GM23338 (cell line): ENCODE measurements at places on chromosomes 11 and 22. TPM values are rescaled to one million over a fixed set of nuclear protein-coding genes. Genes with fewer than 3 reads are reported as not detected.

DNA sequence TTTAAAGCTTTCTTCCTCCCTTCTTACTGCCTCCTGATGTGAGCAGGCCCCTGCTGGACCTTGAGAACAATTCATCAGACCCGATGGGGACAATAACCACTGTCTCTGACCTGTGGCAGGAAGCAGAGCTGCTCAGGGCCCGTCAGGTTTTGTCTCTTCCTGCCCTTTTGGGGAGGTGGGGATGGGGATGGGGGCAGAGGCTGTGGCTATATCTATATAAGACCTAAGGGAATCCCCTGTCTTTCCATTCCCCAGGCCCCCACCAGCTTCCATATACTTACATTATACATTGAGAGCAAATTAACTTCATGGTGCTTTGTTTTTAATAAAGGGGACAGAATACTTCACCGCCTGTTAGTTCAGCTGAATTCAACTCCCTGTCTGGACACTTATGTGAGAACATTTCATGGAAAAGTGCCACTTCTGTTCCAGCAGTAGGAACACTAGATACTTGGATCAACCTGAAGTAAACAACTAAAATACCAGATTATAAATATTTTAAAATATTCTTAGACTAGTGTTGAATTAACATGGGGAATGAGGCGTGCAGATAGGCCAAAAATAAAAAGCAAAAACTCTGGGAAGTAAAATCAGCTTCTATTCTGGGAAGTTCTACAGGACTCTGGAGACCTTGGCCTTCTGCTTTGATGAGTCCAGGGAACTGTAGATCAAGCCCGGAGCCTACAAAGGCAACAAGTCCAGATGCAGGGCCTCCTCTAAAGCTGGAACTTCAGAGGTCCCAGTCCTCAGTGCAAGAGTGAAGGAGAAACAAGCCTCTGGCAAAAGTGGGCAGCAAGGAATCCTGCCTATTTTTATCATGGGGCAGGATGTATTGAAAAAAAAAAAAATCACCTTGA lies 11.1 kb downstream of the ZP1 start:
- DNase-seq = no peak

GRCh38 chr11:130725421-130726233 lies 190.7 kb downstream of the SNX19 start:
- DNase-seq = no peak

Gene SBF1
- total RNA-seq = 83.2 and 85.4 TPM in 2 replicates

Gene CELSR1
- 20.4 and 21.0 TPM in 2 replicates for total RNA-seq

GRCh38 chr22:38327805-38328204 lies 10.6 kb upstream of the CSNK1E start:
- DNase-seq = no peak

Gene AQP11
- 1.7 and 1.8 TPM in 2 replicates for total RNA-seq

GRCh38 chr11:61113201-61113600 lies 10.9 kb downstream of the CD5 start:
- DNase-seq = no peak

GRCh38 chr11:89235976-89236375 lies 58.3 kb downstream of the TYR start:
- DNase-seq = no peak

DNA sequence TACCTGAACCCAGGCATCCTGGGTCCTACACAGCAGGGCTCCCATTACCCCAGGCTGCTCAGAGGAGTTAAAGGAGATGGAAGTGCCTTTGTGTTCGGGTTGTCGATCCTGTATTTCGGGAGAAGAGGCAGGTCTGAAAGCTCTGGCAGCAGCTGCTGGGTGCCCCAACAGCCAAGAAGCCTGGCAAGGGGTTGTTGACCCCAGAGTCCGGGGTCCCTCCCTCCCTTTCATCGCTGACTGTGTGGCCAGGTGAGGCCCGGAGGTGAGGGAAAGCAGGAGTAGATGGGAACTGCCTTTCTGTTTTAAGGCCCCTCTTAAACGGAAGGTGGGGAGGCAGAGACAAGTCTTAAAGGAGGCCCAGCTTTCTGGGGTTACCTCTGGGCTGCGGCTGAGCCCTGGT lies 106.0 kb upstream of the SYT13 start:
- no peak for DNase-seq

DNA sequence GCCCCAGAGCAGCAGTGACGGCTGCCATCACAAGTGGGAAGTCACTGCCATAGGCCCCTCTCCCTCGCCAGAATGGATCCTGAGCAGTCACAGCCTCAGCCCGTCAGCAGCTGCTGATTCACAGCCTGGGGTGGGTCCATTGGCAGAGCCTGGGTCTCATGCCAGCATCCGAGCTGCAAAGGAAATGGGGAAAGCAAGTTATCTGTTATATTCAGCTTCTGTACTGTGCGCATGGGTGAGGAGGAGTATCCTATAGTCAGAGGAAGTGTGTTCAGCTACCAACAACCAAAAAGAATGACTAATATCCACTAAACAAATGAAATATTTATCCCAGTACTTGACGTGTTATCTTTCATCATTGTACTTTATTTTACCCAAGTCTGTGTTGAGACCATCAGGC lies 119.7 kb downstream of the RCN1 start:
- DNase-seq = no peak

DNA sequence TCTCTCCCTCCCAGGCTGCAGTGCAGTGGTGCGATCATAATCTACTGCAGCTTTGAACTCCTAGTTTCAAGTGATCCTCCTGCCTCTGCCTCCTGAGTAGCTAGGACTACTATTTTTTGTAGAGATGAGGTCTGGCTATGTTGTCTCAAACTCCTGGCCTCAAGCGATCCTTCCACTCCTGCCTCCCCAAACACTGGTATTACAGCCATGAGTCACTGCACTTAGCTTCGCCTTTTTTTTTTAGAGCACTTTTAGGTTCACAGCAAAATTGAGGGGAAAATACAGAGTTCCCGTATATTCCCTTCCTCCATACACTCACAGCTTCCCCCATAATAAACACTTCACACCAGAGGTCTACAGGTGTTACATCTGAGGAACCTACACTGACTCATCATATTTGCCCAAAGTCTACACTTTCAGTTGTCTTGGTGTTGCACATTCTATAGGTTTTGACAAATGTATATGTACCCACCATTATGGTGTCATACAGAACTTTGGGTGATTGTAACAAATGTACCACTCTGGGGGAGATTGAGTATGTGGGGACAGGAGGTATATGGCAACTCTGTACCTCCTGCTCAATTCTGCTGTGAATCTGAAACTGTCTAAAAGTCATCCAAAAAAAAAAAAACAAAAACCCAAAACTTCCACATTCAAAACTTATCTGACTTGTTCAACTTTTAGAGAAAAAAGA lies 11.3 kb upstream of the SLC37A4 start:
- no peak for DNase-seq

- no peak for DNase-seq
Measured at GRCh38 chr11:123286761-123287160, 91.7 kb upstream of the CLMP start.

DNA sequence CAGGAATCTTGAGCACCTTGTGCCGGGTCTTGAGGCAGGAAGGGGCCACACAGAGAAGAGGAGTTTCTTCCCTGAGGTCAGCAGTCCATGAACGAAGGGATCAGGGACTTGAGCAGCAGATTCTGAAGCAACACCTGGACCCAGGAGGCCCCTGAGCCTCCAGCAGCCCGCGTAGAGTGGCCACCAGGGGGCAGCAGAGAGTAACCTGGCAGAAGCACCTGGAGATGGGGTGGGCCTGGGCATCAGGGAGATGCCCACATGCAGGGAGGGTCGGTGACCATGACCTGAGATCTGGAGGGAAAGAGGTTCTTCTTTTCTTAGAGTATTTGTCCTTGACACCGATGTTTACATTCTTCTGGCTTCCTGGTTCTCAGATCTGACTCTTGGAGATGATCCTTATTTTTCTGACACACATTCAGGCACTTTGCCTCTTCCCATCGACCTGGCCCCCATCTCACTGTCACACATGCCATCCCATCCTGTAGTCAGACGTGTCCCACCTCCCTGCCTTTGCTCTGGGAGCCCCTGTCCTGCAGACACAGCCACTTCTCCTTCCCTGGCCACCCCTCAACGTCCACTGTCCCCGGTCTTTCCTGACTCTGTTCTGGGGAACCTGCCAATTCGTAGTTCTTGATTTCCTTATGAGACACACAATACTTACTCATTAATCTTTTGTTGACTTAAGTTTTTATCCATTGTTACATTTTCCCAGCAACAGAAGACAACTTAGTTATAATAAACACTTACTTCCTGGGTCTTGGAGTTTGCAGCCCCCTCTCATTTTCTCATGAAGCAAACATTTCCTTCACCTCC lies 66.5 kb downstream of the GGTLC2 start:
- DNase-seq = peak; percentile 70

DNA sequence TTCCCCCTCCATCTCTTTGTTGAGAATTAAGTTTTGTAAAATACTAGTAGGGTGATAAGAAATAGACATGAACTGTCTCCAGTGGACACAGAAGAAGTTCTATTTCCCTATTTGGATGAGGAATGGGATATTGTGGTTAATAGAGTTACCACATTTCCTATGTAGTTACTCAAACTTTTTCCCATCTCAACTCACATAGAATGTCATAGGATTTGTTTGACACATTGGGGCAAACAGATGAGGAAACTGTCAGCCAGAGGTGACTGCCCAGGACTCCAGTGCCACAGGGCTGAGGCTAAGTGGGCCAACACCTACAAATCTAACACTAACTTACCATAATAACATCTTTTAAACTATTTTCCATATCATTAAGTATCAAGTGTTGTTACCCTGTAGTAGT lies 58.3 kb downstream of the CCDC83 start:
- no peak for DNase-seq

DNA sequence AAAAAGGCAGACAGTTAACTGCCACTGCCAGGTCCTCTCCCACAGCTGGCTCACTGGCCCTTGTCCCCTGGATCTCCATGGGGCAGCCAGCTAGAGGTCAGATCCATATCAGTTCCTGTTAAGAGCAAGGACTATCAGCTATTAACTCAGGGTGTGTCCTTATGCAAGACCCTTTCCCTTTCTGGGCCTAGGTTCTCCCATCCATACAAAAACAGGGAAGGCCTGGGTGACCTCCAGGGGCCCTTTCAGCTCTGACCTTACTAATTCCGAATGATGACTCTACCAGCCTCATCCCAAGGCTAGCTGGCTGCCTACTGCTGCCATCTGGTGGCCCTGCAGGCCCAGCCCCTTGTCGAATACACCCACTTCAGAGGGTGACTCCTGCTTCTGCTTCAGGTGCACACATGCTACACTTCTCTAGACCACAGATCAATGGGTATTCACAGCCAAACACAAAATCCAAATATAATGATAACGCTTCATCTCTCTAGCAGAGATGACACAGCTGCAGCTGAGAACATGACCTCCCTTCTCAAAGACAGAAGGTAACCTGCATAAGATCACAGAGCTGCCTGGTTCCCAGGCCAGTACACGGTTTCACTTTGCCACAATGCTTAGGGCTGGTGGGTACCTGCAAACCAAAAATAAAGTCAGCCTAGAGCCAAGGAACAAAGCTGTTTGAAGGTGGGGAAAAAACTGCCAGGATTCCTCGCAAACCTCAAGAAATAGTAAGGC lies 34.1 kb downstream of the SERGEF start:
- peak; percentile 83 for DNase-seq

Gene GSTT2B
- total RNA-seq = 5.7 TPM in 2 replicates

- no peak for DNase-seq
Measured at GRCh38 chr11:128374026-128374425, 213.3 kb downstream of the ETS1 start.

DNA sequence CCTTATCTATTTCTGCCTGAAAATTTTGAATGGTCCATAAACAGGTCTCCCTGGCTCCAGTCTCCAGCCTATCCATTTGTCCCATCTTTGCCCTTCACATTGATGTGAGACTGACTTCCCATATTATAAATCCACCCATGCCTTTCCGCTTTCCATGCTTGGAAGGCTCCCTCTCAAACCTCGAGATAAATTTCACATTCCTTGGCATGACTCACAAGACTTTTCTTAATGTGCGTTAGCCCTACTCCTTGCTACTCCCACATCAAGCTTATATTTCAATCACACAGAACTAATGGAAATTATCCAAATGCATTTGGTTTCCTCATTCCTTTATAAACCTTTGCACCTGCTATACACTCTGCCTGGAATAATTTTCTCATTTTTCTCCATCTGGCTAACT lies 163.7 kb upstream of the NTM start:
- DNase-seq = no peak

Gene KCNQ1
- total RNA-seq = 0.87 and 1.2 TPM in 2 replicates

GRCh38 chr22:22479999-22480532 lies 28.5 kb downstream of the ZNF280B start:
- no peak for DNase-seq

GRCh38 chr11:103327721-103328120 lies 218.5 kb downstream of the DYNC2H1 start:
- no peak for DNase-seq

GRCh38 chr22:45671783-45672563 lies at the start of gene ATXN10:
ATXN10 (plus strand) TSS chr22:45671834; CDS start chr22:45672064, 230 bp downstream.
- no peak for DNase-seq

- DNase-seq = no peak
Measured at GRCh38 chr22:21669026-21669425, 3.2 kb downstream of the PPIL2 start.

GRCh38 chr22:46754110-46754799 lies 8.2 kb upstream of the TBC1D22A start:
- DNase-seq = no peak

DNA sequence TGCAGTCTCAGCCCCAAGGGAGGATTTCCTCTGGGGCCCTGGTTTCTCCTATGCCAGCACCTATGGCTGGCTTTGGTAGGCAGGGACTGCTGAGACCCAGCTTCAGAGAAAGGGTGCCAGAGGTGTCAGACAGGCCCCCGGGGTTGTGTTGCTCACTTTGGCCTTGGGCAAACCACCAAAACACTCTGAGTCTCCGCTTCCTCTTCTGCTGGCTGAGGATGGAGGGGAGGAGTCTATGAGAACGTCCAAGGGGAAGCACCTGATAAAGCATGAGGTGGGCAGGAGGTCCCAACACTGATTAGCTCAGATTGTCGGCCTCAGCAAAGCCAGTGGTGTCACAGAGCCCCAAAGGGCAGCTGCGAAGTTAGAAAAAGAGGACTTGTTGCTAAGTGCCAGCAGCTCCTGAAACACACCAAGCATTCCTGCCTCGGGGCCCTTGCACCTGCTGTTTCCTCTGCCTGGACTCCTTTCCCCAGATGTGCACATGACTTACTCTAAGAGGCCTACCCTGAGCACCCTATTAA lies 10.5 kb downstream of the SMTNL1 start:
- no peak for DNase-seq

Gene NXPE2
- 0.10 and 0.12 TPM in 2 replicates for total RNA-seq

Gene FAM83F
- 13.5 and 15.9 TPM in 2 replicates for total RNA-seq

DNA sequence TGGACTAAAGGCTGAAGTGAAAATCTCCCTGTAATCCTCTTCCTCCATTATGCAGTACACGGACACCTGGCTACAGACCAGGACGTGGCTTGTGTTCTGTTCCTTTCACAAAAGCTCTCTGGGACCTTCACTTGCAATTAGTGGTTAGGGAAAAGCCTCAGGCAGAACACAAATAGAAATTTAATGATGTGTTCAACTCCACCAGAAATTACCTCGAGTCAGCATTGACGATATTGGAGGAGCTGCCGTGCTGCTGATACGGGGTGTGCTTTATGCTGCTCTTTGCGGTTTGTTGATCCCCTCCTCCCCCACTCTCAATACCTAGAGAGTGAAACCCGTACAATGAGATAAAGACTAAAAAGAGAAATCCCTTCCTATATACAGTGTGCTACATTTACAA lies 48.9 kb downstream of the POLD3 start:
- DNase-seq = no peak

- DNase-seq = no peak
Measured at GRCh38 chr22:42716221-42716620, 4.4 kb downstream of the A4GALT start.
